Activated CD4-positive, alpha-beta memory T cell treated with anti-CD3 and anti-CD28 coated beads, Interleukin-2, amount 10 ng/mL, durations not matched to agents 7 days and 5 days (primary cell): ENCODE measurements at places on chromosomes 5 and 9. TPM values are rescaled to one million over a fixed set of nuclear protein-coding genes. Genes with fewer than 3 reads are reported as not detected.

Gene PCDHGA7
- total RNA-seq = not detected

Gene CCNJL
- total RNA-seq = not detected

DNA sequence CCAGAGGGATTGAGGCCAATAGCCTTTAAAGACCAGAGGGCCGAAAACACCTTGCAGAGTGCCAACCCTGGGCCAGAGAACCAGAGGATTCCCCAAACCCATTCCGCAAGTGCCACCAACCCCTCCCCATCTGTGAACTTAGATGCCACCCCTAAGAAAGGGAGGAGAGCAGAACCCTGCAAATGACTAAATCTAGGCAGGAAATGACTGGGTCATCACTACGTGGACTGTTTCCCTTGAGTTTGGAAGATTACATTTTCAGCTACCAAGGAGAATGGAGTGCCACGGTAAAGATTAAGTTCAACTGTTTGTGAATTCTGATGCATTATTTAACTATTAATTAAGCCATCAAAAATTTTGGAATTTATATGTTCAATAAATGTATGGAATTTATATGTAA, 142.8 kb downstream of the ENC1 start:
- DNase-seq = no peak

- peak; percentile 24 for DNase-seq
These were observed 157.0 kb upstream of the RAI14 start for GRCh38 chr5:34499001-34499734.

DNA sequence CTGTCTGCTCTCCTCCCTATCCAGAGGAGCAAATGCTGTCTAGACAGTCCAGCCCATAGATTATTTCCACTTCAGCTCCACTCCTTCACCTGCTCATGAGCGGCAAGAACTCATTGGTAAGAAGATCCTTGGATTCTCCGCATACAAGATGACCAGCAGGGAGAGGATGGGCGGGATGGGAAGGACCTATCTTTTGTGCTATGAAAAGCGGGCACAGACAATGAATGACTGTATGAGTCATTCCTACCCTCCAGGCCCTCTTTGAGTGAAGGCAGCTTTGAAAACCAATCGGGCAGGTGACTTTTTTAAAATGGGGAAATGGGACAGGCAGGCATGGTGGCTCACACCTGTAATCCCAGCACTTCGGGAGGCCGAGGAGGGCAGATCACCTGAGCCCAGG, 49.4 kb downstream of the SMIM23 start:
- DNase-seq = no peak
